Hypothalamus (tissue), 51 donors: ENCODE measurements at places on chromosomes 6 and 20.

DNA sequence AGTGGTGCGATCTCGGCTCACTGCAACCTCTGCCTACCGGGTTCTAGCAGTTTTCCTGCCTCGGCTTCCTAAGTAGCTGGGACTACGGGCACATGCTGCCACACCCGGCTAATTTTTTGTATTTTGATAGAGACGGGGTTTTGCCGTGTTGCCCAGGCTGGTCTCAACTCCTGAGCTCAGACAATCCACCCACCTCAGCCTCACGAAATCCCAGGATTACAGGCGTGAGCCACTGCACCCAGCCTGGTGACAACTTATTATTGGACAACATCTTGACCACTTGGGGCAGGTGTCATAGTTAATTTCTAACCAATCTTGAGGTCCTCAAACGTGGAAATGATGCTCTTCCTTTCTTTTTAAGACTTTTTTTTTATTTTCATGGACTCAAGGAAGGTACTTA lies 303.6 kb downstream of the CLIC5 start:
- no peak for DNase-seq

GRCh38 chr6:163962627-163963117 lies 548.2 kb downstream of the QKI start:
- DNase-seq, result no peak

DNA sequence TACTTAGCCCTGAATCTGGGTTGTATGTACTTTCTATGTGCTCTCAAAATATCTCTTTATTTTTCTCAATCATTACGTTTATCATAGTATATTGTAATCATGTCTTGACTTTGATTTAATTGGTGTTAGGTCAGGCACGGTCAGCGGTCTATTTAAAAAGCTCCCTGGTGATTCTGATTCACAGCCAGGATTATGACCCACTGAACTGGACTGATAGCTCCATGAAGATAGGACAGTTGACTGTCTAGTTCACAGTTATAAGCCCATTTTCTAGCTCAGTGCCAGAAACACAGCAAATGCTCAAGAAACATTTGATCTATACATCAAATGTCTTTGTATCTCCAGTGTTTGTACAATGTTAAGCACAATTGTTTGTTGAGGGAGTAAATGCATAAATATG lies 111.5 kb upstream of the CCN2 start:
- DNase-seq, result no peak

DNA sequence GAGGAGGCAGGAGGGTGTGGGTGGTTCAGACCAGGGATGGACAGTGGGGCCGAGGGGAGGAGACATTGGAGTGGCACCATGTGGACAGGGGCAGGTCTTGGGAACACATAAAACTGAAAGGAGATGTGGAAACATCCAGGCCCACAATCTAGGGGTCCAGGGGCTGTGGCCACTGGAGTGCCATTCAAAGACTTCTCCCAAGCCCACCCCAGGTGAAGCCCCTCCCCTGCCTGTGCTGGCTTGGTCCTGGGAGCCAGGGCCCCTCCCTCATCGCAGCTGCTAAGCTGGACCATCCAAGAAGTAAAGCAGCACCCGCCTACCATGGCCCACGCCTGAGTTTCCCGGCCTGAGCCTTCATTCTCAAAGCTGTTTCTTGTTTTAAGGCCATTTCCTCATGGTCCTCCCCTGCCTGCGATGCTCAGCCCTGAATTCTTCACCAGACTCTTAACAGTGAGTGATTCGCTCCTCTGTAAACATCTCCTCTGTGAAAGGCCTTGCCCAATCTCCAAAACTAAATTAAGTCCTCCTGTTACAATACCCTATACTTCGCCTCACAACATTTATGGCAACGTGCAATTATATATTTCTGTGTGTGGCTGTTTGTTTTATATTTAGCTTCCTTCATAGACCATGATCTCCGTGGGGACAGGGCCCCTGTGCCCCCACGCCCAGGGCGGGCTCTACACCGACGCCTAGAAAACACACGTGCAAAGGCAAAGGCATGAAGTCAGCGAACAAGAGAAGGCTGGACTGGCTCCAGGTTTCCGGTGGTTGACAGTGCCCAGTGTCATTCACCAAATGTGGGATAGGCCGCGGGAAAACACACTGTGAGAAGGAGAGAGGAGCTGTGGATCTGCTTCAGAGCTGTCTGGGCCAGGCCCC lies 267.8 kb downstream of the ERMARD start:
- DNase-seq, result no peak

- no peak for DNase-seq
Measured at GRCh38 chr6:170226647-170227046, 64.2 kb downstream of the DLL1 start.

- DNase-seq, result no peak
Measured at GRCh38 chr6:39203436-39204159, 25.7 kb downstream of the KCNK5 start.

DNA sequence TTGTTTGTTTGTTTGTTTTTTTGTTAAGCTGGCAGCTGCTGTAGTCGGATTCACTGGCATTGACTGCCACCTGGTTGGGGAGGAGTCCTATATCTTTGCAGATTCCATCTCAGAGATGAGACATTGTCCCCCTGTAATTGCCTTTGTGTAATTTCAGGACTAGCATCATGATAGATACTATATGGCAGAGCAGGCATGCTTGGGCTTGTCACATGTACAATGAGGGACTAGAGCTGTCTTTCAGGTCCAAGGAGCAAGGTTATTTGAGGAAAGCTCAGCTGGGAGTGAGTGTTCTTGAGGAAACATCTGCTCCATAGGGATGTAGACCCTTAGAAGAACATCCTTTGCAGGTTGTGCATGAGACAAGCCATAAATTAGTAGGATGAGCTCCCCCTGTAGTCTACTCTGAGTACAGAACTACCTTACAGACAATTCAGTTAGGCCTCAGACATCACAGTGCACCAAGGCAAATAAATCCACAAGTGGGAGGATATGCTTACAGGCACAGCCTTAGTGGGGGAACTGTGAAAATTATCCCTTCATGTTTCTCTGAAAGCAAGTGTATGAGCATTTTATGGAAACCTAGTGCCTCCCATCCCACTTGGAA lies 62.1 kb downstream of the BMP2 start:
- no peak for DNase-seq

- DNase-seq, result no peak
Measured at GRCh38 chr20:1429143-1429728, 36.4 kb upstream of the FKBP1A start.

DNA sequence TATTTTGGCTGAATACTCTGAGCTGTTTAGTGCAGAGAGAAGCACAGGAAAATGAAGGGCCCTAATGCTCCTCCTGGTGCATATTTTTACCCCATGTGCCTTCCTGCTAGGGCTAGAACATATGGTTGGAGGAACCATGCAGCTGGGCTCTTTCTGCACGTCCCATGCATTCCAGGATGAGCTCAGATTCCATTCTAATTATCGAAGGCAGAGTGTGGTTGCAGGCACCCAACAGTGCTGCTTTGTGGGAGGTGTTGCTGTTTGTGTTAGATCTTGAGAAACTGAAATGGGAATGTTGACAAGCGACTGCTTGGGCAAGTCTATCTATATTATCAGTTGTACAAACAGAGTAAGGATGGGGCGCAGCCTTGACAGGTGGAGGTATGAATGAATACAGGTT lies 419.5 kb downstream of the DHX35 start:
- no peak for DNase-seq

GRCh38 chr6:130161683-130162404 lies 60.9 kb downstream of the SAMD3 start:
- no peak for DNase-seq

GRCh38 chr6:159758031-159759001 lies 3.5 kb upstream of the ACAT2 start:
- DNase-seq, result no peak
